ENCODE measurements at places on chromosomes 16 and 17. TPM values are rescaled to one million over a fixed set of nuclear protein-coding genes. Genes with fewer than 3 reads are reported as not detected.

Gene CACNG5
- not detected for polyA plus RNA-seq

DNA sequence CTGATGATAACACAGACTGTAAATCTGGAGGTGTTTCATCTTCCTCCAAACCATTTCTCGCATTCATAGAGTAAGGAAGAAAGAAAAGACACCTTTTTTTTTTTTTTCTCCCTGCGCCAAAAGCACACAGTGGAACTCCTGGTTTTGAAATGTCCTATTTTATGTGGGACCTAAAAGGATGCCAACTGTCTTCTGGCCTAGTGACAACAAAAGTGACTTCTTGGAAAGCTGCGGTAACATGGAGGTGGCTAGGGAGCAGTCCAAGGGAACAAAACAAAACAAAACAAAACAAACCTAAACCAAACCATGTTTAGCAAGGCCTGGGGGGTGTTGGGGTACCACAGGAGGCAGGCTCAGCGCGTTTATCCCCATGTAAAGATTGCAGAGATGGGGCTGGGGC is 174.8 kb downstream of the XYLT1 start:
- no peak for DNase-seq

DNA sequence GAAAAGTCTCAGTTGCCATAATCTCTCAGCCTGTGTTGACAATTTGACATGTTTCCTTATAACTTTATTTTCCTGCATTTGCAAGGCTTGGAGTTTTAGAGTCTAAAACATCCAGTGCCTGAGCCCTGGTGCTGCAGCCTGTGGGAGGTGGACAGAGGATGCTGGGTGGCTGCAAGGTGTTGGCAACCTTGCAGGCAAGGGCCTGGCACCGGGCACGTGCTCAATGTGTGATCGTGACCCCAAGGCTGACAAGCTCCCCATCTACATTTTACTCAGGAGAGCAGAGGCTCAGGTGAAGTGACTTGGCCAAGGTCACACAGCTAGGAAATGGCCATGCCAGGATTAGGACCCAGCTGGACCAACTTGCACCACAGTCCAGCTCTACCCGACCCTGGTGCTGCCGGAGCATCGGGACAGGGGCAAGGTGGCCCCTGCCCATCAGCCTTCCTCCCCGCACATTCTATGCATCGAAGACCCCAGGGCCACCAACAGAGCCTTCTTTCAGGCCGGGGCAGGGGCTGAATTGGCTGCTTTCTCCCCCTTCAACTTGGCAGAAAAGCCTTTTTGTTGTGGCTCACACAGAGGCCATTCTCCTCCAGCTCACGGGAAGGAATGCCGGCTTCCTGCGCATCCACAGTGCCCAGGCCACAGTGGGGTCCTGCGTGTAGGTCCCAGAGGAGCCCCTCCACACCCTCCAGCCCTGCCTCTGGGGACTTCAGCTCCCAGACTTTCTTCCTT is 23.1 kb downstream of the MMP15 start:
- DNase-seq: no peak

- no peak for DNase-seq
Measured at GRCh38 chr16:74607310-74607961, 522 bp upstream of the GLG1 start.
